ENCODE measurements at places on chromosomes 3 and 15.

- DNase-seq: no peak
These were observed 124.6 kb downstream of the CD47 start for GRCh38 chr3:107966276-107966675.

- no peak for DNase-seq
These were observed 527.9 kb upstream of the NAALADL2 start for GRCh38 chr3:174331095-174331800.

GRCh38 chr15:69735121-69735520 lies 282.5 kb downstream of the RPLP1 start:
- no peak for DNase-seq

DNA sequence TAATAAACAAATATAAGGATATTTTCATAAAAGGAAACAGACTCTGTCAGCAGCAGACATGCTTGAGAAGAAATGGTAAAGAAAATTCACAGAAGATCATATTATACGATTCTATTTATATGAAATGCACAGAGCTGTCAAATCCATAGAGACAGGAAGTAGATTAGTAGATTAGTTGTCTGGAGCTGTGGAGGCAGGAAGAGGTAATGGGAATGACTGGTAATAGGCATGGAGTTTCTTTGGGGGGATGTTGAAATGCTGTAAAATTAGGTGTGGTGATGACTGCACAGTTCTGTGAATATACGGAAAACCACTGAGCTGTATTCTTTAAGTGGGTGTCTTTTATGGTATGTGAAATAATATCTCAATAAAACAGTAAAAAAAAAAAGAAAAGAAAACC lies 35.3 kb downstream of the CEP152 start:
- no peak for DNase-seq

GRCh38 chr3:157027861-157028745 lies 131.8 kb downstream of the CCNL1 start:
- no peak for DNase-seq

- DNase-seq: no peak
These were observed 15.1 kb upstream of the CCR2 start for GRCh38 chr3:46338840-46339239.

GRCh38 chr3:133119176-133119575 lies 81.0 kb downstream of the TMEM108 start:
- no peak for DNase-seq

DNA sequence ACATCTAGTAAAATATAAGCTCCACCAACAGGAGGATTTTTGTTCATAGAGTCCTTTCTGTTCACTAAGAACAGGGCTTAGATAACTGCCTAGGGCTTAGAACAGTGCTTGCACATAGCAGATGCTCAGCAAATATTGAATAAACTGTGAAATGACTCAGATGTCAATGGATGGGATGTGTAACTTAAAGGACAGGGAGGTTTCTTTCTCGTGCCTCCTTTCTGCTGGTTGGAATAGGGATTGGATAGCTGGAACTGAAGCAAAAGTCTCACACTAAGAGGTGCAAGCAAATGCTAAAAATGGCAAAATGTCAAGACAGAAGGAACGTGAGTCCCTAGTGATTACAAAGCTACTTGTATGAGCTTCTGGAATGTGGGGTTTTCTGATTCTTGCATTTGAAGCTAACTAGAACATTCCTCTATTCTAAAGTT lies 392.8 kb upstream of the WNT5A start:
- no peak for DNase-seq

DNA sequence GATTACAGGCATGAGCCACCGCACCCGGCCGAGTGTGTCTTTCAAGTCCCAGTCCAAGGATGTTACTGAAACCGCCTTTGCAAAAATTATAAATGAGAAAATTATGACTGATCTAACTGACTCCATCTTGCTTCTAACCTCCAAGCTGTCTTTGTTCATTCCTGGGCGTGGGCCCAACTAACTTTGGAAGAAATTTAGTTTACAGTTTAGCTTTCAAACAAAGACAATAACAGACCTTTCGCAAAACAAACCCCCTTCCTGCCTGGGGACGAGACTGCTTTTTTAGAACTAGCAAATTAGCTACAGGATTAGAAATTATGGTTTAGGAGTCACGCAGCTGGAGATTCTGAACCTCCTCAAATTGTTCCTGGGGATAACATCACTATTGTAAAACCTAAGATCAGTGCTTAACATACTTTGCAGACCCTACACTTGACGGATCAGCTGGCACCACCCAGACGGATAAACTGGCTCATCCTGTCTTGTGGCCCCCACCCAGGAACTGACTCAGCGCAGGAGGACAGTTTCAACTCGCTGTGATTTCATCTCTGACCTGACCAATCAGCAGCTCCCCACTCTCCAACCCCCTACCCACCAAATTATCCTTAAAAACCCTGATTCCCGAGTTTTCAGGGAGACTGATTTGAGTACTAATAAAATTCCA lies 23.8 kb downstream of the NANOGP8 start:
- no peak for DNase-seq

GRCh38 chr15:28992336-28992864 lies 106.6 kb downstream of the APBA2 start:
- no peak for DNase-seq

- DNase-seq: no peak
These were observed 900 bp upstream of the HYAL3 start for GRCh38 chr3:50299929-50300680.

All from stimulated activated CD4-positive, alpha-beta T cell treated with anti-CD3 and anti-CD28 coated beads, Interleukin-4, amount 100 ng/mL, for 4 hours (primary cell).